Stimulated activated CD4-positive, alpha-beta T cell treated with anti-CD3 and anti-CD28 coated beads, Interleukin-1b, Interleukin-23, amount 100 ng/mL, for 1 hour (primary cell): ENCODE measurements at places on chromosomes 1 and 21.

GRCh38 chr1:221921936-221922335 lies 180.0 kb upstream of the DUSP10 start:
- no peak for DNase-seq

GRCh38 chr1:228751360-228752098 lies 16.2 kb downstream of the RHOU start:
- DNase-seq: no peak

GRCh38 chr1:14242123-14242522 lies 356.4 kb upstream of the KAZN start:
- no peak for DNase-seq

DNA sequence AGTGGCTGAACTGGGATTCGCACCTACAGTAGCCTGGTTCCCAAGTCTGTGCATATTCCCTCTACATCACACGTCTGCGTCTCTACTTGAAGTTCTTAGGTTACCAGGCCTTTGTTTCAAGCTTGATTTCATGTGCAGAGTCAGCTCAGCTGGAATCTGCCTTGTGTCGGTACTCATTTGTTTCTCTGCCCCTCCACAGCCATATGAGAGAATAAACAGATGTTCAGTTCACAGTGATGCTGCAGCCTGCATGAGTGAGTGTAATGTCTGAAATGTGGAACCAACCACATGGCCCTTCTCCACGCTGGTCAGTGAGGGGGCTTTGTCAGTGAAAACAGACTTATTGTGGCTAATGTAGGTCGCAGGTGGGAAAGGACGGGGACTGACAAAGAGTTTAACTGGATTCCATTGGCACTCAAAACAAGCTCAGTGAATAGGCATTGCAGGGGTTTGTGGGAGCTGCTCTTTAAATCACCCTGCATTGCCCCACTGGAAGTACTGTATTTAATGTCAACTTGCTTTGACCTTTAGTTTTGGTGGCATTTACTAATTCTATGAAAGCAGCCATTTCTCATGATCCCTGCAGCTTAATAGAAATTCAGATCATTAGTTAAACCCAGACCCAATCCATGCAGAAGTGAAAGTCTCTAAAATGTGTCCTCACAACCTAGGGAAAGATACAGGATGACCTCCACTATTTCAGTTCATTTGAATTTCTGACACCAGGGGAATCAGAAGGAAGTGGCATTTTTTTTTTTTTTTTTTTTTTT lies 136.4 kb upstream of the FAM78B start:
- DNase-seq: no peak

GRCh38 chr1:246029616-246030015 lies 477.5 kb downstream of the SMYD3 start:
- DNase-seq: no peak

GRCh38 chr1:31423418-31423947 lies 10.5 kb downstream of the SERINC2 start:
- DNase-seq: no peak
